ENCODE measurements at places on chromosomes 5 and 9. TPM values are rescaled to one million over a fixed set of nuclear protein-coding genes. Genes with fewer than 3 reads are reported as not detected.

Gene TIMD4
- 2.4 TPM for total RNA-seq

Gene KYAT1
- total RNA-seq, result 14.8 TPM

Gene PDZD2
- total RNA-seq, result not detected

Gene GOLPH3
- total RNA-seq, result 81.6 TPM

Gene LECT2
- total RNA-seq, result not detected

Gene PCDHGC5
- total RNA-seq, result not detected

Gene TNC
- not detected for total RNA-seq

Gene LPAR1
- total RNA-seq, result not detected

- H3K27me3 ChIP-seq, result peaks cover 21% of the 10 kb centered on the region
- no peaks in the 10 kb centered on the region for H3K36me3 ChIP-seq
- DNase-seq, result no peak
- no peaks in the 10 kb centered on the region for H3K4me1 ChIP-seq
- H3K27ac ChIP-seq, result no peak overlapping the region
- H3K4me3 ChIP-seq, result no peak overlapping the region
Observed at GRCh38 chr9:132864691-132865090, 13.4 kb downstream of the AK8 start.

DNA sequence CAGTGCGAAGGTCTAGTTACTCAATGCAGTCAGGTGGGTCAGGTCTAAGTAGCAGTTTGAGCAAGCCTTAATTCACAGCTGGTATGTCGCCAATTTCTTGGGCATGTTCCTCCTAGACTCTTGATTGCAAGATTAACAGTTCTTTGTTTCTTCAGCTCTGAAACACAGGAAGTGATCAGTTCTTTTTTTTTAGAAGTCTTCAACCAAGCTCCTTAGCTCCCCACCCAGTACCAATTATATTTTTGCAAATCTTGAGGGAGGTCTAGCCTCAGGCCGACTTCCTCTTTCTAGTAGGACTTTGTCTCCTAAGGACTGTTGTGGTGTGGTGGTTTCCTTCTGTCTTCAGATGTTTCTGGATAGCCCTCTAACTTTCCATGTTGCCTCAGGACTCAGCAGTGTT is 2054.2 kb downstream of the MAT2B start:
- no peak overlapping the region for H3K4me3 ChIP-seq
- no peaks in the 10 kb centered on the region for H3K36me3 ChIP-seq
- no peak for DNase-seq
- H3K27ac ChIP-seq, result no peak overlapping the region

DNA sequence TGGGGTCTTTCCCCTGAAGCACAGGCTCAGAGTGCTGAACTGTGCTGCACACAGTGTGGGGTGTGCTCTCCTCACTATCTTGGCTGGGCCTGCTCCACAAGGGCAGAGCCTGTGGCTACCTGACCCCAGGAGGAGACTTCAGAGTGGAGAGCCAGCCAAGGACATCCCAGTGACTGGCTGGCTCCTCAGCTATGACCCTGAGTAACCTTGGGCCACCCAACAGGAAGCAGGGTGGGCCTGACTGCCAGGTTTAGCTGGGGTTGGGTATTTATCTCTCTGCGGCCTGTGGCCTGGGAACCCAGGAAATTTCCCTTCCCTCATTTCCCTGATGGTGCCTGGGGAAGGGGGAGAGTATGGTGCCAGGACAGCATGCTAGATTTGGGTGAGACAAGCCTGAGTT is 2.1 kb upstream of the EEIG1 start:
- peaks cover 19% of the 10 kb centered on the region for H3K36me3 ChIP-seq
- no peak overlapping the region for H3K27ac ChIP-seq
- no peak for DNase-seq
- no peaks in the 10 kb centered on the region for H3K27me3 ChIP-seq
- peaks cover 28% of the 10 kb centered on the region for H3K4me1 ChIP-seq

GRCh38 chr5:112492291-112492690 is 73.2 kb upstream of the EPB41L4A start:
- H3K27me3 ChIP-seq, result peaks cover 8% of the 10 kb centered on the region
- H3K27ac ChIP-seq, result no peak overlapping the region
- DNase-seq, result peak; percentile 29
- no peaks in the 10 kb centered on the region for H3K4me1 ChIP-seq
- no peaks in the 10 kb centered on the region for H3K36me3 ChIP-seq

DNA sequence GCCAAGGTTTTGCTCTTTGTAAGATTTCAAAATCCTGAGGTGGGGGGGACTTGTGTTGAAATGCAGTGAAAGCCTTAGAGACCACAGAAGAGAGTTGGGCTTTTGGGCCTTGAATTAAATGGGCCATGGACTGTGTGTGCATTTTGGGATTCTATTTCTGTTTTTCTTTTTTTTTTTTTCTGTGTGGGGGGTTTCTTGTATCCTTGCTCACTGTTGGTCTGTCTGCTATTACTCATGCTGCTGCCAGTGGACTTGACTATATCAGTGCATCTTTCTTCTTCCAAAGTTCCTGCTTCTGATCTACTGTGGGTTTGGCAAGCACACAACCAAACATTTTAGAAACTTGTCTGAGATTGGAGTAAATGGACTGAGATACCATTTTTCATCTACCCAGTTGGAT is 344.9 kb downstream of the ARL15 start:
- no peak overlapping the region for H3K4me3 ChIP-seq
- no peak for DNase-seq
- no peaks in the 10 kb centered on the region for H3K4me1 ChIP-seq
- H3K36me3 ChIP-seq, result no peaks in the 10 kb centered on the region
- H3K27ac ChIP-seq, result no peak overlapping the region

- H3K27me3 ChIP-seq, result peaks cover 14% of the 10 kb centered on the region
- H3K4me3 ChIP-seq, result no peak overlapping the region
- no peaks in the 10 kb centered on the region for H3K36me3 ChIP-seq
- DNase-seq, result no peak
- H3K4me1 ChIP-seq, result peaks cover 19% of the 10 kb centered on the region
Observed at GRCh38 chr5:149584121-149584520, 2.8 kb downstream of the ARHGEF37 start.

- no peaks in the 10 kb centered on the region for H3K36me3 ChIP-seq
- peaks cover 33% of the 10 kb centered on the region for H3K27me3 ChIP-seq
- H3K4me1 ChIP-seq, result no peaks in the 10 kb centered on the region
- DNase-seq, result no peak
- H3K27ac ChIP-seq, result no peak overlapping the region
- H3K4me3 ChIP-seq, result no peak overlapping the region
Observed at GRCh38 chr9:14303521-14303920, 10.4 kb downstream of the NFIB start.

- peaks cover 59% of the 10 kb centered on the region for H3K36me3 ChIP-seq
- DNase-seq, result no peak
- H3K27ac ChIP-seq, result no peak overlapping the region
- no peaks in the 10 kb centered on the region for H3K27me3 ChIP-seq
- no peak overlapping the region for H3K4me3 ChIP-seq
- H3K4me1 ChIP-seq, result peaks cover 31% of the 10 kb centered on the region
Observed at GRCh38 chr9:93447655-93448054, 3.8 kb upstream of the FAM120A start.

GRCh38 chr5:170960567-170960966 is 98.7 kb downstream of the RANBP17 start:
- no peak for DNase-seq
- H3K27me3 ChIP-seq, result no peaks in the 10 kb centered on the region
- no peaks in the 10 kb centered on the region for H3K36me3 ChIP-seq
- no peak overlapping the region for H3K4me3 ChIP-seq

DNA sequence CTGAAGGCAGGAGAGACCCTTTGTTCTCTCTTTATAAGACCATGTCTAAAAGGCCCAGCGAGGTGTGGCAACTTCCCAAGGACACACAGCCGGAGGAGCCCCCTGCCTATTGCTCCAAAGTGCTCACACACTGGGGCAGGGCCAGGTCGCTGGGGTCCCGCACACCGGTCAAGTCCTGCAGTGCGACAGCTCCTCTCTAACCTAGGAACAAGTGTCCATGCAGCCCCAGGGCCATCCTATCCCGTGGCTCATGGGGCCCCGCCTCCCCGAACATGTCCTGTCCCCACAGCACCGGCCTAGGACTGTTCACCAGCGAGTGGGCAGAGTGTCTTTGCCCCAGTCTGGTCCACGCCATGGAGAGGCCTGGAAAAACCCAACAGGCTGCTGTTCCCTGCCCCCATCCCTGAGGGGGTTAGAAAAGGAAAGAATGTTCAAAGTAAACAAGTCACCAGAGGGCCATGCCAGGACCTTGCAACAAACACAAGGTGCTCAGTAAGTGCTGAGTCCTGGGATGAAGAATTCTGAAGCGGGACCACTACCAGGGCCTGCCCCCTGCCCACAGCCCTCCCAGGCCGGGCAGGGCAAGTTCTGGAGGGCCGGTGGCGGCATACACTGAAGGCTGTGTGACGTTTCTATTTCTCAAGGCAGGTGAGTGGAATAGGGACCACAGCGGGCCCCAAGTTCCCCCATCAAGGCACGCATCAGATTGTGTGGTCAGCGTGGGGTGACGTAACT is 938 bp downstream of the NINJ1 start:
- H3K4me3 ChIP-seq, result peak overlapping the region; percentile 84
- H3K36me3 ChIP-seq, result peaks cover 8% of the 10 kb centered on the region
- H3K4me1 ChIP-seq, result peaks cover 54% of the 10 kb centered on the region
- H3K27me3 ChIP-seq, result no peaks in the 10 kb centered on the region
- peak; percentile 63 for DNase-seq
- H3K27ac ChIP-seq, result peak overlapping the region; percentile 73

GRCh38 chr5:36815871-36816270 is 60.7 kb upstream of the NIPBL start:
- no peak overlapping the region for H3K4me3 ChIP-seq
- peaks cover 16% of the 10 kb centered on the region for H3K27me3 ChIP-seq
- no peaks in the 10 kb centered on the region for H3K36me3 ChIP-seq
- H3K27ac ChIP-seq, result no peak overlapping the region
- no peak for DNase-seq
- H3K4me1 ChIP-seq, result no peaks in the 10 kb centered on the region

DNA sequence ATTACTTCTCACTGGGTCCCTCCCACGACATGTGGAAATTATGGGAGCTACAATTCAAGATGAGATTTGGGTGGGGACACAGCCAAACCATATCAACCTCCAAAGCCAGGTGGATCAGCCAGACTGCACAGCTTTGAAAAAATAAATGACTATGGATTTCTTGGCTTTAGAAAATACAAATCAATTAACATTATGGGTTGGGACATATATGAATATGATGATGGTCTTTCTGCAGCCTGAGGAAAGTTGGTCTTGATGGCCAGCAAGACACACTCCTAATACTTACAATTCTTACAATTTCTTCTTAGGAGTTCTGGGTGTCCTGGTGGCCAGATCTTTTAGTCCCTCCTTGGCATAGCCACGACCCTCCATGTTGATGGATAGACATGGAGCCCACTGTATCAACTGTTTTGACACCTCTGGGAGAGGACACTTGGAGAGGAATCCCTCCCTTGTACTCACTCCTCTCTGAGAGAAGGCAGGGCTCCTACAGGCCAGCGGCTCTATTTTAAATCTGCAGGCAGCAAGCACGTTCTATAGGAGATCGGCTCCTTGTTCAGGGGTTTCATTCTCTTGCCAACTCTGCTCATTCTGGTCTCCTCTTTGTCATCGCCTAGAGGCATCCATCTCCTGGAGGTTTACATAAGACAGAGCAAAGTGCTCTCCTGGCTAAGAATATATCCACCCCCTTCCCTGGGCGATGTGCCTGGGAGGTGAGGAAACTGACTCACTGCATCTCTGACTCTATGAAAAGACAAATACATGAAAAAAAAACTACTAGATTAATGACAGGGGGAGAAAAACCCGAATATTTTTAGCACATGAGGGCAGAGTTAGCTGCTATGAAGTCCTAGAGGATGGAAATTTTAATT is 145.9 kb downstream of the CARTPT start:
- no peak overlapping the region for H3K27ac ChIP-seq
- no peaks in the 10 kb centered on the region for H3K36me3 ChIP-seq
- no peaks in the 10 kb centered on the region for H3K4me1 ChIP-seq
- no peak overlapping the region for H3K4me3 ChIP-seq
- peaks cover 19% of the 10 kb centered on the region for H3K27me3 ChIP-seq

DNA sequence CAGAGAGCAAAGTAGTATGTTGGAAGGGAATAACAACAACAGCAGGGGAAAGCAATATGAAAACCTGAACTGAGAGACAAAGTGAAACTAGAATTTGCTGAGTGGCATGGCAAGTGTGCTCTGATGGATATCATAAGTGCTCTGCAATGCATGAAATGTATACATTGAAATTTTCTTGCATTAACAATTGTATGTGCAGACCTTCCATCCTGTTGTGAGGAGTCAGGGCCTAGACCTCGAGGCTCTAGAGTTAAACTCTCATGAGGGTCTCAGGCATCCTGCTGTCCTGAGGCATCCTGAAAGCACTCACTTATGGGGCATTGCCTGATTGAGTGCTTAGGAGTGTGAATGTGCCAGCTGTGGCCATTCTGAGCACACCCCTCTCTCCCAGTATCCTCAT is 1.1 kb downstream of the ECM2 start:
- H3K4me3 ChIP-seq, result no peak overlapping the region
- peaks cover 3% of the 10 kb centered on the region for H3K36me3 ChIP-seq
- H3K4me1 ChIP-seq, result peaks cover 8% of the 10 kb centered on the region
- no peaks in the 10 kb centered on the region for H3K27me3 ChIP-seq
- DNase-seq, result no peak

All from activated CD4-positive, alpha-beta memory T cell treated with anti-CD3 and anti-CD28 coated beads, Interleukin-2, amount 10 ng/mL, durations not matched to agents 7 days and 5 days (primary cell).